H54 (cell line): ENCODE measurements at places on chromosomes 1 and 21.

- DNase-seq, result no peak
These were observed 631.6 kb upstream of the CAMK1G start for GRCh38 chr1:208951908-208952307.

DNA sequence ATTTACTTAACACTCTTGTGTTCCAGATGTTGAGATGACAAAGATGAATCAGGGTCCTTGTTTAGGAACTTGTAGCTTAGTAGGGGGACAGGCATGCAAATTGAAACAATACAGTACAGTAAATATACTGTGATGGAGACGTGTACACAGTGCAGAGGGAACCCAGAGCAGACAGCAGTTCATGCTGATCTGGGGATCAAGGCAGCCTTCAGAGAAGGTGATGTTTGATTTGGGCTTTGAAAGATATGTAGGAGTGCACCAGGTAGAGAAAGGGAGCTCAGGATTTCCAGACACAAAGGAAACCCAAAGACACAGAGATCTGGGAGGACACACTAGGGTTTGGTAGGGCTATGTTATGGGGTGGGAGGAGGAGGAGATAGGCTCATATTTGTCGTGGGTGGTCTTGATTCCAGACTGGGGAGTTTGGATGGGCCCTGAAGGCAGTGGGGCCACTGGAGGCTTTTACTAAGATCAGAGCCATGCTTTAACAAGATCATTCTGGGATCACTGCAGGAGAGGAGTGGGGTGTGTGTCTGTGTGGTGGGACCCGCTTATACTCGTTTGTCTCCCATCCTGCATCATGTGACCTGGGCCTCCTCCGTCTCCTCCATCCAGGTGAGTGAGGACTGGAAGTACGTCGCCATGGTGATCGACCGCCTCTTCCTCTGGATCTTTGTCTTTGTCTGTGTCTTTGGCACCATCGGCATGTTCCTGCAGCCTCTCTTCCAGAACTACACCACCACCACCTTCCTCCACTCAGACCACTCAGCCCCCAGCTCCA, 7.8 kb downstream of the CHRNB2 start:
- no peak for DNase-seq

DNA sequence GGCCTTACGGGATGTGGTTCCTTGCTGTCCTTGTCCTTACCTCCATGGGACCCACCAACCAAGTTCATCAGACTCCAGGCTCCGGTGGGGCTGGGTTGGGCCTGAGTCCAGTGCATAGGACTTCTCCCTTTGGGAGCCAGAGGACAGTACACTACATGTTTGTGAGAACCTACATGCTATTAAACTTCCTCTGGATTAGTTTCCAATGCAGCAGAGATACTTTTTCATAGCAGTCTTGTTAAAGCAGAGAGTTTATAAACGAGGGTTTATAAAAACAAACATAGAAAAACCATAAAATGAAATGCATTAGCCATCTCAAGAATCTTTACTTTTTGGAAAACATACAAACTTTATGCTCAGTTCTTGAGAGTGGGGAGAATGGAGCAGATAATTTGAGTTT, 33.4 kb downstream of the INKA2 start:
- DNase-seq, result no peak

GRCh38 chr1:238465449-238465848, 574.7 kb upstream of the ZP4 start:
- no peak for DNase-seq

DNA sequence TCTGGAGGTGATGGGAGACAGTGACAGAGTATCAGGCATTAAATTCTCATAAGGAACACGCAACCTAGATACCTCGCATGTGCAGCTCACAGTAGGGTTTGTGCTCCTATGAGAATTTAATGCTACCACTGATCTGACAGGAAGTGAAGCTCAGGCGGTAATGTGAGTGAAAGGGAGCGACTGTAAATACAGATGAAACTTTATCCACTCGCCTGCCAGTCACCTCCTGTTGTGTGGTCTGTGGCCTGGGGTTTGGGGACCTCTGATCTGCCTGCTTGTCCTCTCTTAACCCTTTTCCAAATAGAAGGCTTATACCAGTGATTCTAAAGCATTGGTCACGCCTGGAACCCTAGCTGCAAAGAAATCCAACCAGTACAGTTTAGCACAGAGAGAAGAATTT, 15.3 kb downstream of the GABPA start:
- no peak for DNase-seq
